ENCODE measurements at places on chromosomes 13 and 19. TPM values are rescaled to one million over a fixed set of nuclear protein-coding genes. Genes with fewer than 3 reads are reported as not detected.

GRCh38 chr13:97431171-97431764 lies 2.7 kb upstream of the RAP2A start:
- no peak overlapping the region for H3K27ac ChIP-seq
- no peaks in the 10 kb centered on the region for H3K27me3 ChIP-seq

- no peaks in the 10 kb centered on the region for H3K36me3 ChIP-seq
- no peaks in the 10 kb centered on the region for H3K27me3 ChIP-seq
- no peak overlapping the region for H3K4me3 ChIP-seq
- no peak overlapping the region for H3K27ac ChIP-seq
Measured at GRCh38 chr13:65966991-65967451, 1263.1 kb downstream of the PCDH9 start.

DNA sequence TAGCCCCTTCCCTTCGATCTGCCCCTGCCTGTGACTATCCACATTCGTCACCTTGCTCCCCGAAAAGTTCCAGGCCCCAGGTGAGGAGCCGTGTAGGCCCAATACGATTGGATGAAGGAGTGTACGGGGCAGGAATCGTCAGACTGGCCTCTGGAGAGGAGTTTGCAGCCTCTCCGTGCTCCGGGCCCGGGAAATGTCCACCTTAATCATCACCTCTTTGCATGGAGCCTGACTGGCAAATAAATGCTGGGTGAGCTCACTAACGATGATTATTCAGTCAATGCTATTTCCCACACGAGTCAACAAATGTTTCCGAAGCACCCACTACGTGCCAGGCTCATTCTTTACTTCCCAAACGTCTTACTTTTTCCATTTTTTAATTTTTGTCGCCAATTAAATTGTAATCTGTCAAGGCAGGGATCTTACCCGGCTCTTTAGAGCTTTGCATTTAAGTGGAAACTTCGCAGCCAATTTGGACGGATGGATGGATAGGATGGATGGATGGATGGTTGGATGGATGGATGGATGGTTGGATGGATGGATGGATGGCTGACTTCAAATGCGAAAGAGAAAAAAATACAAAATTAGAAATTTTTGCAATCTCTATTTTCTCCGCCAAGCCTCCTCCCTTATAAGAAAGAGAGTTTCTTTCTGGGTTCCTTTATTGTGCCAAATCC lies 45.8 kb downstream of the TGDS start:
- H3K4me3 ChIP-seq: peak overlapping the region; percentile 52
- no peaks in the 10 kb centered on the region for H3K4me1 ChIP-seq
- H3K27ac ChIP-seq: peak overlapping the region; percentile 88
- no peaks in the 10 kb centered on the region for H3K36me3 ChIP-seq
- DNase-seq: no peak

DNA sequence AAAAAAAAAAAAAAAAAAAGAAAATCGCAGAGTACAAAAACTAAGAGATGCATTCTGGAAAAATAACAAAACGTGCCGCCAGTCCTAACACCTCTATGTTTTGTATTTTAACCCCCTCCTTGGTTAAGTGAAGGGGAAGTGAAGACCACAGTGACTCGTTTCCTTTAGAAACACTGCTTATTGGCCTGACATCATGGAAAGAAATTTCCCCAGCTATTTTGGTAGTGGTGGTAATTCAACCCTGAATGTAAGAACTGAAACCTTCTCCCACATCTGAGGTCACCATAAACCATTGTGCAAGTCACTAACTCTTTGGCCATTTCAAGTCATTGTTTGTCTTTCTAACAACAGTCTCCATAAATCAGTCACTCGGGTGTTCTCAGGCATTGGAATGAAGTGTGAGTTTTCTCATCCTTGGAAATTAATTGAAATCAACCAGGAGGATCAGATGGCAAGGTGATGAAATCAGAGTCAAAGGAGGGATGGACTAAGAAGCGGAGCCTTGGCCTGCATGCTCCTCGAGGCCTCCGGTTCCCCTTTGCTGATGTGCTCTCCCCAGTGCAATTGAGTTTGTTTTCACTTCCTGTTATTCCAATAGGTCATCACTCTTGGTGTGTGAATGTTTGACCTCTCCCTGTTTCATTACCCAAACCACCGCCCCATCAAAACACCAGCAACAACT lies 443.9 kb downstream of the FGF9 start:
- DNase-seq: no peak
- no peak overlapping the region for H3K27ac ChIP-seq
- no peaks in the 10 kb centered on the region for H3K4me1 ChIP-seq

GRCh38 chr13:51298812-51299211 lies 40.7 kb upstream of the SERPINE3 start:
- DNase-seq: no peak
- H3K27ac ChIP-seq: no peak overlapping the region

GRCh38 chr19:11697284-11697855 lies 41.4 kb downstream of the ZNF823 start:
- DNase-seq: no peak
- H3K4me1 ChIP-seq: no peaks in the 10 kb centered on the region
- H3K27me3 ChIP-seq: no peaks in the 10 kb centered on the region
- no peaks in the 10 kb centered on the region for H3K36me3 ChIP-seq

DNA sequence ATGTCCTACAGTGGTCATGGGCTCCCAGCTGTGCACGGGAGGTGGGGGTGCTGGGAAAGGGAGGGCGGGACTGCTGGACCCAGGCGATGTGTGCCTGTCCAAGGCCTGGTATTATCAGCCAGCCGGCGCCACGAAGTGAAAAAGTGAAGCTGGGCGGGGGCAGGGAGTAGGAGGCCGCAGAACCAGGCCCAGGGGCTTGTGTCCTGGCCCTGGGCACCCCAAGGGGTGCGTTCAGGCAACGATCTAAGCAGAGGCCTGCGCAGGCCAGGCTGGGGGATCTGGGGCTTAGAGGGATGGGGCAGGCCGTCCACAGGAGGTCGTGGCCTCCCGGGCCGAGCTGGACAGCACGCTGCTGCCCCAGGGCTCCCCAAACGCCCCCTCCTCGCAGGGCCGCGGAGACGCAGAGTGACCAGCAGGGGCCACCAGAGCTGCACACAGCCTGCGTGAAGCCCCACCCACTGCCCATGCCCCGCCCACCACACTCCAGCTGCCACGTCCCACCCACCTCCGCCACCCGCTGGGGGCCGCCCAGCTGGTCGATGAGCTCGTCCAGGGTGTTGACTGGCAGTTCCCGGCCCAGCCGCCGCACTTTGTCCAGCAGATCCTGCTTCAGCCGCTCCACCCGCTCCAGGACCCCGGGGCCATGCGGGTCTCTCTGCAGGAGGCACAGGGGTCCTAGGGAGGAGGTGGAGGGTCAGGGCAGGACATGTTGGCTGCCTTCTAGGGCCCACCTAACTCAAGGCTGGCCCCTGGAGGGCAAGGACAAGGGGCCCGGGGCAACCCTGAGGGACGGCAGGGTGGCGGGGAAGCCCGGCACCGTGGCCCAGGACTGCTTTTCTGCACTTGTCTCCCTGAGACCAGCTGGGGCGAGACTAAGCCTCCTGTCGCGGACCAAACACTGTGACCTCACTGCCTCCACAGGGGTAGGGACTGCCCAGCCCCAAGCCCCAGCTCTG lies 9.5 kb downstream of the GPX4 start:
- peaks cover 13% of the 10 kb centered on the region for H3K4me1 ChIP-seq
- DNase-seq: peak; percentile 95
- H3K27me3 ChIP-seq: no peaks in the 10 kb centered on the region
- H3K36me3 ChIP-seq: peaks cover 34% of the 10 kb centered on the region
- H3K4me3 ChIP-seq: no peak overlapping the region

DNA sequence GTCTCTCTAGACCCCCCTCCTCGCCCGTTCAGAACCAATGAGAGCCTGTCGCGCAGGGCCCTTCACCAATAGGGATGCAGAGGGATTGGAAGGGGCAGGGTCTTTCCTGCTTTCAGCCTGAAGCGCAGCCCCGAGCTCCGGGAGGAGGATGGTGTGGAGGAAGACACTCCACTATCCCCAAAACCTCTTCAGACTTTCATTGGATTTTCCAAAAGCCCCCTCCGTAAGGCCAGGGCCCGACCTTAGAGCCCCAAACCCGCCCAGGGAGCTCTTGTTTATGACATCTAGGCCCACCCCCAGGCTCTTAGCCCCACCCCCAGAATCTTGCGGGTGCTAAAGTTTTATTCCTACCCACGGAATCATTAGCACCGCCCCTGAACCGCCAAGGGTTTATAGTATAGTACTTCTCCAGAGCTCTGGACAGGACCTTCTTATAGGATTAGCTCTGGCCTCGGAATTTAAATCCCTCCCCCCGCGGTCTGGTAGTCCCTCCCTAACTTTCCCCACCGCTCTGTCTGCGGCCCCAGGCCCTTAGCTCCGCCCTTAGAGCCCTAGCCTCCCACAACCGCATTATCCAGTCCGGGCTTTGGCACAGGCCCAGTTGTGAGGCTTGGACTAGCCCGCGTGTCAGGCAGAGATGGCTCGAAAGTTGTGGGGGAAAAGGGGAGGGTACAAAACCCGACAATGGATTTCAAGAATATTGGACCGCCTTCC lies 6.6 kb upstream of the EML2 start:
- peak overlapping the region; percentile 9 for H3K27ac ChIP-seq
- H3K4me1 ChIP-seq: peaks cover 6% of the 10 kb centered on the region
- no peaks in the 10 kb centered on the region for H3K27me3 ChIP-seq
- H3K4me3 ChIP-seq: peak overlapping the region; percentile 11
- peak; percentile 63 for DNase-seq
- no peaks in the 10 kb centered on the region for H3K36me3 ChIP-seq

DNA sequence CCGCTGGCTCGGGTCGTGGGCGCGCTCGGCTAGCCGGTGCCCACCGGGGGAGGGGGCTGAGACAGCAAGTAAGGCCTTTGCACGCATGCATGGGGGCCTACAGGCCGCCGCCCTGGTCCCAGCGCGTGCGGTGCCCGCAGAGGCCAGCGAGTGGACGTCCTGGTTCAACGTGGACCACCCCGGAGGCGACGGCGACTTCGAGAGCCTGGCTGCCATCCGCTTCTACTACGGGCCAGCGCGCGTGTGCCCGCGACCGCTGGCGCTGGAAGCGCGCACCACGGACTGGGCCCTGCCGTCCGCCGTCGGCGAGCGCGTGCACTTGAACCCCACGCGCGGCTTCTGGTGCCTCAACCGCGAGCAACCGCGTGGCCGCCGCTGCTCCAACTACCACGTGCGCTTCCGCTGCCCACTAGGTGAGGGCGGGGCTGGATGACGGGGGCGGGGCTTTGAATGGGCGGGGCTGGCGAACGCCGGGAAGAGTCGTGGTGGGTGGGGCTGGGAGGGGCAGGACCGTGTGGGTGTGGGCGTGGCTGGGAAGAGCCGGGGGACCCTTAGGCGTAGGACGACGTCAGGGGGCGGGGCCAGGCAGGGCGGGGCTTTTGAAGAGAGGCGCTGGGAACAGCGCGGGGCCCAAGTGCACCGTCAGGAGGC lies 2.1 kb downstream of the CILP2 start:
- no peak overlapping the region for H3K4me3 ChIP-seq
- peaks cover 8% of the 10 kb centered on the region for H3K4me1 ChIP-seq
- H3K27me3 ChIP-seq: peaks cover 6% of the 10 kb centered on the region
- no peak overlapping the region for H3K27ac ChIP-seq
- DNase-seq: peak; percentile 53

GRCh38 chr19:15280915-15281683 lies 48.9 kb upstream of the EPHX3 start:
- H3K4me1 ChIP-seq: peaks cover 50% of the 10 kb centered on the region
- no peaks in the 10 kb centered on the region for H3K27me3 ChIP-seq
- peak; percentile 79 for DNase-seq
- no peaks in the 10 kb centered on the region for H3K36me3 ChIP-seq
- no peak overlapping the region for H3K4me3 ChIP-seq
- H3K27ac ChIP-seq: peak overlapping the region; percentile 63

DNA sequence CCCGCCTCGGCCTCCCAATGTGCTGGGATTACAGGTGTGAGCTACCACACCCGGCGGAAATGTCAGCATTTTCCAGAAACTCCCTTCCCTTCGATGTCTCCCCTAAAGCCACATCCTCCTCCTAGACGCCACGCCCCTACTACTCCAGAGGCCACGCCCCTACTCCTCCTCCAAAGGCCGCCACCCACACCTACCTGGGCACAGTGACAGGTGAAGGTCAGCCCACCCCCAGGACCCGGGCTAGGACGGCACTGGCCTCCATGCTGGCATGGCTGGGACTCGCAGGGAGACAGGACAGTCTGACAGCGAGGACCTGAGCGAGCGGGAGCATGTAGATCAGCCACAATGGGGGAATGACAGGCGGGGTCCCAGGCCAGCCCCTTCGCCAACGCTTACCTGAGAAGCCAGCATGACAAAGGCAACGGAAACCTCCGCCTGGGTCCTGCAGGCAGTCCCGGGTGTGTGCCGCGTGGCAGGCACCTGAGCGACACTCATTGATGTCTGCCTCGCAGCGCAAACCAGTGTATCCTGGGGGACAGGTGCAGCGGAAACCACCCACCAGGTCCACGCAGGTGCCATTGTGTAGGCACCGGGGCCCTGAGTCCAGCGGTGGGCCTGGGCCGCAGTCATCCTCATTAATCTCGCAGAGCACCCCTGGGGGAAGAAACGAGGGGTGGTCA lies 22.0 kb downstream of the NOTCH3 start:
- H3K36me3 ChIP-seq: no peaks in the 10 kb centered on the region
- no peaks in the 10 kb centered on the region for H3K4me1 ChIP-seq
- no peak for DNase-seq
- H3K27me3 ChIP-seq: no peaks in the 10 kb centered on the region
- no peak overlapping the region for H3K27ac ChIP-seq

GRCh38 chr13:109151255-109151654 lies 521.8 kb downstream of the MYO16 start:
- H3K4me1 ChIP-seq: no peaks in the 10 kb centered on the region

GRCh38 chr19:58203814-58204475 lies 21.1 kb downstream of the ZNF274 start:
- no peak for DNase-seq
- H3K4me3 ChIP-seq: no peak overlapping the region
- H3K27ac ChIP-seq: no peak overlapping the region
- H3K36me3 ChIP-seq: peaks cover 18% of the 10 kb centered on the region
- H3K27me3 ChIP-seq: no peaks in the 10 kb centered on the region
- no peaks in the 10 kb centered on the region for H3K4me1 ChIP-seq

Gene GYS1
- 52.0 TPM for total RNA-seq

Gene LRRC8E
- total RNA-seq: 4.8 TPM

Gene SSC5D
- total RNA-seq: 8.6 TPM

Gene MYO1F
- total RNA-seq: 6.1 TPM

Gene FFAR2
- total RNA-seq: 0.87 TPM

Gene ZNF573
- 5.9 TPM for total RNA-seq
